ENCODE measurements at places on chromosomes 13 and 19. TPM values are rescaled to one million over a fixed set of nuclear protein-coding genes. Genes with fewer than 3 reads are reported as not detected.

The LILRA1 gene
- total RNA-seq = not detected

The FAM124A gene
- total RNA-seq = not detected

DNA sequence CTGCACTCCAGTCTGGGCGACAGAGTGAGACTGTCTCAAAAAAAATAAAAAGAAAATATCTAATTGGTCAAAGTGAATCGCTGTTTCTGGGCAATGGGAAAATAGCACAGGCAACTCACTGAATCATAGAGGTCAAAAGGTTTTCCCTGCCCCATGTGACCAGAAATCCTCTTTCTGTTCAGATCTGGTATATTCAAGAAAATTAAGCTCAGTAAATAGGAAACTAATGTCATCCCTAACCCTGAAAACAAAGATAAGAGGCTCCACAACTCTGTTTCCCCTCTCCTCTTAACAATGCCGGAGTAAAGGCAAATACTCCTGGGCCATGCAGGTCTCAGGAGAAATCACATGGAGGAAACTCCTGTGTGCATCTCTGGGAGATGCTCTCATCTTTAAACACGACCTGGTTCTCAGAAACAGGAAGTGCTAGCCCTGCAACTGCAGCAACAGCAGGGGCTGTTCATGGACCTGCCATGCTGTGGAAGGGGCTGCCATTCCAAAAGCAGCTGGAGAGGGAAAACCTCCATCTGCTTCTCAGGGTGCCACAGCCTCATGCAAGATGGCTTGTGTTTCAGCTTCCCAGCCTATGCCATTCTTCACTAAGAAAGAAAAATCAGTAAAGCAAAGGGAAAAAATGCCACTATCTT is 47.5 kb upstream of the SLC7A9 start:
- no peak for DNase-seq

GRCh38 chr13:106484084-106484483 is 51.4 kb downstream of the EFNB2 start:
- DNase-seq = no peak

DNA sequence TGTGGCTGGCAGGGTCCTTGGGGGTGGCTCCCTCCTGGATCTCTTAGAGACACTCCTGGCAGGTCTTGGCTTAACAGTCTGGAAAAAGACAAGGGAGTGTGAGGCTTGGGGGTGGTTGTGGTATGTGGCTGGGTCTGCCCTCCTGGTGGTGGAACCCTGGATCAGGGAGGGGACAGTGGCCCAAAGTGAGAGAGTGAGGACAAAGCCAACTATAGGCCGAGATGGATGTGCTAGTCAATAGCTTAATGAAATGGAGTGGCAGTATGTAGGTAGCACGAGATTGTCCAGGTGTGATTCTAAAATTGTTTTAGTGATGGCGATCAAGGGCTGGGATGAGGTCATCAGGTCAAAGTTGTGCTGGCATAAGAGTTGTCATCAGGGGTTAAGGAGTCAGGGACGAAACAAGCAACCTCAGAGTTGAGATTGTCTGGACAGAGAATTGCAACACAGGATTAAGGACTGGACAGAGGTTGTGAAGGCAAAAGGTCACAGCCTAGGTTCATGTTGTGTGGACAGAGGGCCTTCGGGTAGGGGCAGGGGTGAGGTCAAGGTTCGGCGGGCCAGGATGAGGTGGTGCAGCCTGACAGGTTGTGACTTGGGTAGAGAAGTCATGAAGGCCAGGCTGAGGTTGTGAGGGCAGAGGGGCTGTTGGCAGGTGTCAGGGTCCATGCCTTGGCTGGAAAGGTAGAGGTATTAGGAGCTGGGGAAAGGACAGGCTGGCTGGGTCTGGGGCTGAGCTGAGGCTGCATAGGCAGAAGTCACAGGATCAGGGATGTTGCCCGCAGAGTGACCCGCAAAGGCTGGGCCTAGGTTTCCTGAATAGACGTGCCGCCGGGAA is 4.5 kb upstream of the RASAL3 start:
- DNase-seq = no peak

DNA sequence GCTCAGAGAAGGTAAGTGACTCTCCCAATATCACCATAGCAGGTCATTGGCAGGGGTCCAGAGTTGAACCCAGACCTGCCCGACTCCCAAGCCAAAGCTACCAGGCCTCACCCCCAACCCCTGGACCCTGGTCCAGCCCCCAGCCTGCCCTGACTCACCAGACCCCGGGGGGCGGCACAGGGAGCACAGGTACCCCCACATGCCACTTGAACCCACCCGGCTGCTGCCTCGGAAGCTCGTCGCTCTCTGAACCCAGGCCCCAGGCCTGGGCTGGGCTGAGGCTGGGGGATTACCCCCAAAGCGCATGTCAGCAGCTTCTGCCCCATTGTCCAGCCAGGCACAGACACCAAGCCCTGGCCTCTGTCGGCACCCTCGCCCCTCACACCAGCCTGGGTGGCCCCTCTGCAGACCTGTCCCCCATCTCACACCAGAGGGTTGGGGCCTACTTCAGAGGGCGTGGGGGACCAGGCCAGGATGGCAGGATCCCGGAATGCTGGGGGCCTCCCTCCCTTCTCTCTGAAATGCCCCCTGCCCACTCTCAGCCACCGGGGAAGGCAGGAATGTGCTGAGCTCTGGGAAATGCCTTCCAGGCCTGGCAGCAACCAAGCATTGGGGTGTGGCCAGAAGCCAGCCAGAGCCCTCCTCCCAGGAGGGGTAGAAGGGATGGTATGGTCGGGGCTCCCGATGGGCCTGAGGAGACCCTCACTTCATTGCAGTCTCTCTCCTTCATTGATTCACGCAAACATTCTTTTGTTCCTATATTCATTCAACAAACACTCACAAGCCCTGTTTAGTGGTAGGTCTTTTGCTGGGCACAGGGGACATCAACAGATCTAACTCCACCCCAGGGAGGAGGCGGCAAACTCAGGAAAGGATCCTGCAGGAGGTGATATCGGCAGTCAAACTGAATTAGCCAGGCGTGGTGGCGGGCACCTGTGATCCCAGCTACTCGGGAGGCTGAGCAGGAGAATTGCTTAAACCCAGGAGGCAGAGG is 1.7 kb upstream of the PRX start:
- DNase-seq = no peak

DNA sequence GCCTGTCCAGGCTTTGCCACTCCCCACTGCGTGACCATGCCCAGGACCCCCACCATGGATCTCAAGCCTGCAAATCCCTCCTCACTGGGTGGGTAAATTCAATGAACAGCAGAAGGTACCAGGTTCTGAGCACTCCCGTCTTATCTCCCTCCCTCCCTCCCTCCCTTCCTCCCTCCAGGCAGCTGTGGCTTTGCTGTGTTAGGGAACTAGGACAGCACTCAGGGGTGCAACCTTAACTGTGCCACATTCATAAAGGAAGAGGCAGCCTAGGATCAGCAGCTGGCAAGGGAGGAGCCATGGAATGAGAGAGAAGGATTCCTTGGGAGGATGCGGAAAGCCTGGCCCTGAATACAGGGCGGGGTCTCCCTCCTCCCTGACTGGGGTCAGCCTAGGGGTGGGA is 5.6 kb downstream of the CEACAM4 start:
- no peak for DNase-seq

Measured in mammary epithelial cell (primary cell).